NCI-H2081 (cell line): ENCODE measurements at places on chromosomes 2 and 18.

GRCh38 chr2:176691471-176691870, 422.2 kb downstream of the MTX2 start:
- no peak for DNase-seq

GRCh38 chr2:241112592-241112991, 10.5 kb upstream of the MTERF4 start:
- no peak for DNase-seq

GRCh38 chr2:127195140-127196074, 24.7 kb downstream of the CYP27C1 start:
- DNase-seq: no peak

- DNase-seq: no peak
Observed at GRCh38 chr2:16656784-16657391, 8.7 kb downstream of the CYRIA start.

DNA sequence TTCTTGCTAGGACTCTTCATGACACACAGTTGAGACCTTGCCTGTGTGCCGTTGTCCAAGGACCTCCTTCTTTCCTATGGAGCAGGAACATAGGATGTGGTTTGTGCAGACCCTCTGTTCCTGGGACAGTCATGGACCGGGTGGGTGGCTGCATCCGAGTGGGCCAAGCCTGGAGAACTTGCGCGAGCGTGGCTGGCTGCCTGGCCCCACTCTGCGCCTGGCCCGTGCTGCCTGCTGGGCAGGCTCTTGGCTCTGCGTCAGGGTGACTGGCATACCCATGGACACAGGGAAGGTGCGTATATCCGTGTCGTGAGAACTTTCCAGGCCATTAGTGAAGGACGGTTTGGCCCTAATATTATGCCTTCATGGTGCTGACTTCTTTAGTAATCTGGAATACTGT, 68.2 kb downstream of the DCDC2C start:
- DNase-seq: no peak

GRCh38 chr2:128562471-128563347, 244.0 kb upstream of the HS6ST1 start:
- no peak for DNase-seq

DNA sequence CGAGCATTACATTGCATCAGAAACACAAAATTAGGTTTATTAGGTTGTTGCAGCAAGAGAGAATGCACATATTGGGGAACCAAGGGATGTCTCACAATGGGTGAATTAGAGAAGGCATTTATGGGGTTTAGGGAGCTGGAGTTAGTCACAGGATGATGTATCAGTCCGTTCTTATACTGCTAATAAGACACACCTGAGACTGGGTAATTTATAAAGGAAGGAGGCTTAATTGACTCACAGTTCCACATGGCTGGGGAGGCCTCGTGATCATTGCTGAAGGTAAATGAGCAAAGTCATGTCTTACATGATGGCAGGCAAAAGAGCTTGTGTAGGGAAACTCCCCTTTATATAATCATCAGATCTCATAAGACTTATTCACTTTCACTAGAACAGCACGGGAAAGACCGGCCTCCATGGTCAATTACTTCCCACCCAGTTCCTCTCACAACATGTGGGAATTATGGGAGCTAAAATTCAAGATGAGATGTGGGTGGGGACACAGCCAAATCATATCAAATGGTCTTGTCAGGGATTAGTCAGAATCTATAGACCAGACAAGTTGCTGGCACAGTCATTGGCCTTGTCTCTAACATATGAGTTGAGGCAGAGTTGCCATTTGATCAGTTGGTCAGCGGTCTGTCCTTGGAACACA, 61.9 kb upstream of the RBMS1 start:
- no peak for DNase-seq

GRCh38 chr2:113133704-113134598, 6.6 kb downstream of the IL1RN start:
- DNase-seq: no peak

DNA sequence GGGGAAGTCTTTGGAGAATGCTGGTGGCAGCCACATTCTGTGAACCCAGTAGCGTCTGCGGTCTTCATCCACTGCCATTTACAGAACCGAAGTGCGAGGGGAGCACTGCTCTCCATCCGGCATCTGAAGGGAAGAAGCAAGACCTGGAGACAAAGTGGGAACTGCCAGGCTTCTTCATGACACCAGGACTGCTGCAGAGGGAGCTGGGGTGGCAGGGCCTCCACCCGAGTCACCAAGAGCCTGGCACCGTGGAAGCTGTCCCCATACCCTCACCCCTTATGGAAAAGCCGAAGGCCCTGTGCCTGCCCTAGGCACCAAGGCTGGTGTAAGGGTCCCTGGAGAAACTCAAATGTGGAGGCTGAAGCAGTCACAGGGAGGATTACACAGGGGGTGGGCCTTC, 79.8 kb downstream of the CIB4 start:
- no peak for DNase-seq

DNA sequence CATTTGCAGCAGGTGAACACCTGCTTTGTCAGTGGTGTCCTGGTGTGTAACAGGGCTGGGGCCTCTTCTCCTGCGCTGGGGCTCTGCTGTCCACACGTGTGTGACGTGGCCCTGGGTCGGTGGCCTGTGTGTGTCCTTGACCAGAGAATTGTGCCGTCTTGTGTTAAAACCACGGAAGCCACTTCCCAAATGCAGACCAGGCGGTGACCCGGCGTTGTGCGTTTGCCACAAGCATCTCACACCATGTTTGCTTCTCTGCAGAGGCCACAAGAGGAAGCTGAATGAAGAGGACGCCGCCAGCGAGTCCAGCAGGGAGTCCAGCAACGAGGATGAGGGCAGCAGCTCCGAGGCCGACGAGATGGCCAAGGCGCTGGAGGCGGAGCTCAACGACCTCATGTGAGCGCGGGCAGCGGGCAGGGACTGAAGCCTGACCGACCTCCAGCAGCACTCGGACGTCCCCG, 44.3 kb upstream of the KCNG2 start:
- no peak for DNase-seq
